ENCODE measurements at places on chromosomes 13 and 19.

- no peak for DNase-seq
Observed at GRCh38 chr13:20702915-20703779, at the start of gene IL17D. IL17D (plus strand) TSS chr13:20703699; CDS start chr13:20704002, 303 bp downstream.

- DNase-seq = no peak
Observed at GRCh38 chr19:10353793-10354391, 14.5 kb upstream of the ICAM3 start.

- no peak for DNase-seq
Observed at GRCh38 chr13:43805071-43805468, 18.3 kb upstream of the ENOX1 start.

- DNase-seq = no peak
Observed at GRCh38 chr19:757811-758668, 7.1 kb downstream of the MISP start.

GRCh38 chr19:46898731-46899130 is 37.9 kb downstream of the ARHGAP35 start:
- DNase-seq = no peak

GRCh38 chr19:35509018-35509652 is 4.3 kb downstream of the DMKN start:
- DNase-seq = no peak
